ENCODE measurements at places on chromosomes 7 and 10.

- no peak for DNase-seq
Observed at GRCh38 chr10:46323176-46323575, 36.4 kb downstream of the ANTXRL start.

- no peak for DNase-seq
Observed at GRCh38 chr7:110371709-110372108, 719.2 kb upstream of the LRRN3 start.

GRCh38 chr10:44416021-44416771 is 31.3 kb upstream of the CXCL12 start:
- no peak for DNase-seq

DNA sequence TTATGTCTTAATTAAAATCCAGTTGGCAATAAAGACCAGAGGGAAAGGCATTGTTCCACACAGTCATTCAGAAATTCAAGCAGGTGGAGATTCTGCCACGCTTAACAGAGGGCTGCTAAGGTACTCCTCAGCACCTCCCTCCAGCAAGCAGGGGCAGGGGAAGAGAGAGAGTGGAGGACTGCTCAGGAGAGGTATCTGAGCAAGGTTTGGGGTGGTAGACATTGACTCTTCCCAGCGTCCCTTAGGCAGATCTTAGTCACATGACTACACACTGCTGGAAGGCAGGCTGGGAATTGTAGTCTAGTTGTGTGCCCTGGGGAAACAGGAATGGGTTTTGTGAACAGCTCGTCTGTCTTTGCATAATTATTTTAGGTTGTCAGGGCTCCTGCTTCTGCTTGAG is 181.6 kb downstream of the NPSR1 start:
- DNase-seq = no peak

GRCh38 chr10:19944911-19945663 is 128.9 kb downstream of the PLXDC2 start:
- DNase-seq = no peak

DNA sequence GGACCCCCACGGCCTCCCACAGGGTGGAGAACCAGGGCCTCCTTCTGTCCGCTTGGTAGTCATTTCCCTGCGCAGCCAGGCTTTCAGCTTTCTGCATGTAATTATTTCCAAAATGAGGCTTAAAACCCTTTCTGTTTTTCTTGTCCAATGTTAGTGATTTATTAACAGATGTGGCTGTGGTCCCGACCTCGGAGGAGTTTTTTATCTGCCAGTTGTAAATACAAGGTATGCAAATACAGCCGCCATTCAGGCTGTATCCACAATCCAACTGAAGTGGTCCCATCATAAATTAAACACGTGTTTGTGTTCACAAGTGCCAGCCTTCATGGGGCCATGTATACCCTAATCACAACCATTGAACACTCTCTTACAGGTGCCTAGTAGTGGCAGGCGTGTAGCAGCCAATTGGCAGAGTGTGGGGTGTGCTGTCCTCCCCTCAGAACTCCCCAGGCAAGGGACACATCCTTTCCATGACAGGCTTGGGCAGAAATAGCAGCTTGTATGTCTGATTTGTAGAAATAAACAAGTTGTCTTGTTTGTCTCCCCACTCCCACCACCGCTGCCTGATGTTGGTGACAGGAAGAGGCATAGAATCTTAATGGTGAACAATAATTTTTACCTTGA is 251.3 kb upstream of the MKI67 start:
- DNase-seq = no peak

- DNase-seq = peak; percentile 68
Observed at GRCh38 chr10:102231357-102232318, 5.5 kb downstream of the ELOVL3 start.

DNA sequence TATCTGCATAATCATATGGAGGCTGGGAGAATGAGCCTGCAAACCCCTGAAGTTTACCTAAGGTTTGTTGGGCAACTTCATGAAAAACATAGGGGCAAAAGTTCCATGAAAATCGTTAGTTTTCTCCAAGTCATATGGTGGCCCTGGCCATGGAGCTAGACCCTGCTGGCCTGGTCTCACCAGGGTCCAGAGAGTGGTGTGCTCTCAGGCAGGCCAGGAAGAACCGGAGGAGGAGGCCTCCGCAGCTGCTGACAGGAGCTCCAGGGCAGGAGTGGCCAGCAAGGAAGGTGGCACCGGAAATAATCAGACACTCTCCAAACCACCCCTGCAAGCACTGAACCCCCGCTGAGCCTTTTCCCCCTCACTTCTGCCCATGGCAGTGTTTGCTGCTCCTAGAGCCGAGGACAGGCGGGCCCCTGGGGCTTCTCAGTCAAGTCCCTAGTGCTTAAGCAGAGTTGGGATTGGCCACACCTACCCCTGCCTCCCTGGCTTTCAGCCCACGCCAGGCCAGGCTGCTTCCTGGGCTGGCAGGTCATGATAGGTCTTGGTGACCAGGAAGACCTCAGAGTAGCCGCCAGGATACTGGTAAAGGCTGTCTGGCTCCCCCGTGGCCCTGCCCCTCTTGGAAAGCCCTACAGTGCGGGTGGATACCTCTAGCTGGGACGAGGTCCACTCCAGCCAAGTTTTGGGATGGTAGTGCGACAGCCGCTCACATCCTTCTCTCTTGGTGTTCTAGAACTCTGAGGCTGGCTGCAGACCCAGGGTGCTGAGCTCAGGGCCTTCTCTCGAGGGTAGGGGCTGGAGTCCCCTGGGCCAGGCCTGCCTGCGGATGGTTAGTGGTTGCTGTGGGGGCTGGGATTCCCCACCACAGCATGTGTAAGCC is 242.8 kb downstream of the MGMT start:
- no peak for DNase-seq

- no peak for DNase-seq
Observed at GRCh38 chr7:132377015-132377414, 199.3 kb downstream of the PLXNA4 start.

GRCh38 chr7:76259124-76260093 is 43.1 kb upstream of the HSPB1 start:
- no peak for DNase-seq

DNA sequence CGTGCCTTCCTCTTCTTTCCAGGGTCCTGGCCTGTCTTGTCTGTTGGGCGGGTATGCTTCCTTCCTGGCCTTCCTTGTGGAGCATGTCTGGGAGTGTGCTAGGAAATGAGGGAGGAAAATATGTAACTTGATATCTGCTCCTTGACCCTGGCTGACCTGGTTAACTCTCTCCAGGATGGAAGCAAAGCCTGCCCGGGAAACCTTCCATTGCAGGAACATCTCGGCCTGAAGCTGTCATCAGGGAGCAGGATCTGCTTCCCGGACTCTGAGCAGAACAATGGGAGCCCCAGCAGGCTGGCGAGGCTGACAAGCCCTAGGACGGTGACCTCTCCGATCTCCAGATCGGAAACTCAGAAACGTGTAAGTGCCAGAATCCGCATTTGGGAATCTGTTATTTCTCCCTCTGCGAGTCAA is 340.3 kb downstream of the FRMD4A start:
- peak; percentile 42 for DNase-seq

DNA sequence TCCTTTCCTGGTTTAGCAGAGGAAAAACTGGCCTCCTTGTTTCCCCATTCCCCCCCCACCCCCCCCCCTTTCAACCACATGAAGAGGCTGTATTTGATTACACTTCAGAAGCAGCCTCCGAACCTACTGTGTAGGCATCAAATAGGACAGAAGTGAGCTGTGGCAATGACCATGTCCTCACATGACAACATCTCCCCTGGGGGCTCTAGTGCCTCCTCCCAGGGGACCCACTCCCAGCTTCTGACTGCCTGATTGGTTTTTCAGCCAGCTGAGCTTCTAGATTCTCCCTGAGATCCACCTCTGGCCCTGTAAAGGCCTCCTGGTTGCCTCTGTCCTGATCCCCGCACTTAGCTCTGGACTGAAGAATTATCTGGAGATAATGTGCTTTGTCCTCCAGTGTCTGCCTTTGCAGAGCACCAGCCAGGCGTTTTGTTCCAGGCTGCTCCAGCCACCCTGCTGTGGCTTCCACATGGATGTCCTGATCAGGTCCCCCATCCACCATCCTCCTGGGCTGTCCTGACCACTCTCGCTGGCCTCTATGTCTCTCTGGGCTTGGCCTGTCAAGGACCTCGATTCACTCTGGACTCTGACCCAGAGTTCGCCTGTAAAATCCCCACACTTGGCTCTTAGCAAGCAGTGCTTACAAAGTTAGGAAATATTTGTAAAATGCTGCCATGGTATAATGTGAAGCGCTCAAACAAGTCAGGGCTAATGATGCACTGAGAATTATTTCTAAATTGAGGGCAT is 42.4 kb upstream of the TOMM7 start:
- DNase-seq = no peak

GRCh38 chr7:134888141-134888740 is 98.1 kb upstream of the AGBL3 start:
- peak; percentile 52 for DNase-seq

DNA sequence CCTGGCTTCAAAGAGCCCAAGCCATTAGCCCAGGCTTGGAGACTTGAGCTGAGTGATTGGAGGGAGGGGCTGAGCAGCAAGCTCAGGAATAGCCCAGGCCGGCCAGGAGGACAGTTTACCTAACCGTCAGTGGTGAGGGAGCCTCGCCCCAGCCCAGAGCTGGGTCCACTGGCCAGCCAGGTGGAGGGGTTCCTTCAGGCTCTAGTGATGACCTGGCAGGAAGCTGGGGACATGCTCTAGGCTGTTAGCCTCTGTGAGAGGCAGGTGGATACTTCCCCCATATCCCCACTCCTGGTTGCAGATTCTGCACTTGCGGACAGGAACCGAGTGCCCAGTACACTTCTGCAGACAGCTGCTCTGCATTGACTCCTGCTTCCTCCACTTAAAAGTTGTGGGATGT is 61.2 kb upstream of the ANTXRL start:
- DNase-seq = no peak

- no peak for DNase-seq
Observed at GRCh38 chr10:99685597-99685967, 26.3 kb downstream of the ENTPD7 start.

- no peak for DNase-seq
Observed at GRCh38 chr7:36819639-36820038, 95.3 kb upstream of the AOAH start.

GRCh38 chr7:107103369-107103768 is 58.9 kb downstream of the PRKAR2B start:
- DNase-seq = no peak

DNA sequence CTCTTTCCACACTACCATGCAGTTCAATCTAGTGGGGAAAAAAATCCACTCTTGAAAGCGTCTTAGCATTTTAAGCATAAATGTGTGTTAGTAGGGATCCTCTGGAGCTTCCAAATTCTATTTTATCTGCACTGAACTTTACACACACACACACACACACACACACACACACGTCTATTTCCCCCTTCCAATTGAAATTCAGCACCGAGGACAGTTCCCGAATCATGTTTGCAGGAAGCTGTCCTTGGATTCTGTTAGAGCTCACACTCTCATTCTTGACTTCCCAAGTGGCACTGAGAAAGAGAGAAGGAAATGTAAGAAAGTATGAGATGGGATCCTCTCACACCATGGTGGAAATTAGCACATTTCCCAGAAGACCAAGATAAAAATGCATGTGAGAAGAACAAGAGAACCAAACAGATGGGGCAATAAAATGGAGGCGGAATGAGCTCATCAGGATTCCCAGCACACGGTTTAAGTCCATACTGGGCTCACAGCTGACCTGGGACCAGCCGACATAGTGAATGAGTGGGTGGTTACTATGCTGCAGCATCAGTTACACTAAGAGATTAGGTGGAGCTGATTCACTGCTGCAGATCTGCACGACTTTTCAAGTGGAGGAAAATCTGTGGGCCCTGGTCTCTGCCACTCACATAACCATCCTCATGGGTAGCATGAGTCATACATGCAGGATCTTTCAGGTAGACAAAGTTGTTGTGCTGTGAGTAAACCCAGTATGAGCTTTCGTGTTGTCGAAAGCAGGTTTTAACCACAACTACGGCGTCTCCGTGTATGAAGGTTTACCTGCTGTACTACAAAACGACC is 3.3 kb upstream of the NPTX2 start:
- DNase-seq = peak; percentile 29

DNA sequence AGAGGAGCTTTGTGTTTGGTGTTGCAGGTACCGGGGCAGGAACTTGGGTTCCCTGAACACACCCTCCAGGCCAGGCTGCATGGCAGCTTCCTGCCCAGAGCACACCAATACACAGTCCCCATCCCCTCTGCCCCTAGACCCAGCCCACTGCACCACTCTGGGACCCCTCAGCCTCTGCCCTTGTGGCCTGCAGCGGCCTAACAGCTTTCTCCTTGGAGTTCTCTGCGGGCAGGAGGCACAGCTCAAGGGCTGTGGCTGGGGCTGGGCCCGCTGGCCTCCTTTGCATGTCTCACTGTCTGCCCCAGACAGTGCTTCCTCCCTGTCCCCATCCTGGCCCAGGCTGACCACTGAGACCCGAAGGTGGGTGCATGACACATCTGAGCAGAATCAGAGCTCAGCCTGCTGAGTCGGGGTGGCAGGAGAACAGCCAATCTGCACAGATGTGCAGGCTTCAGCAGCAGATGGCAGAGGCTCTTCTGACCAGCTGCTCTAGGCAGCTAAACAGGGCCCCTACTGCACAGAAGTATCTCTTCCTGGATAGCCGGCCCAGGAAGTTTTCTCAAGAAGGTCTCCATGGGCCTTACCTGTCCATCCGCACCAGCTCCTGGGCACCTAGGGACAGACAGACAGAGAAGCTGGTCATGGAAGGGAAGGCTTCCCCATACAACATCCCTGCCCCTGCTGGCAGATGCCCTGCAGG is 20.8 kb downstream of the VSIR start:
- no peak for DNase-seq

GRCh38 chr7:45970454-45970853 is 49.4 kb upstream of the IGFBP3 start:
- DNase-seq = no peak

GRCh38 chr10:23013581-23014335 is 81.6 kb upstream of the MSRB2 start:
- no peak for DNase-seq

- DNase-seq = no peak
Observed at GRCh38 chr7:126682176-126682575, 570.6 kb downstream of the GRM8 start.

DNA sequence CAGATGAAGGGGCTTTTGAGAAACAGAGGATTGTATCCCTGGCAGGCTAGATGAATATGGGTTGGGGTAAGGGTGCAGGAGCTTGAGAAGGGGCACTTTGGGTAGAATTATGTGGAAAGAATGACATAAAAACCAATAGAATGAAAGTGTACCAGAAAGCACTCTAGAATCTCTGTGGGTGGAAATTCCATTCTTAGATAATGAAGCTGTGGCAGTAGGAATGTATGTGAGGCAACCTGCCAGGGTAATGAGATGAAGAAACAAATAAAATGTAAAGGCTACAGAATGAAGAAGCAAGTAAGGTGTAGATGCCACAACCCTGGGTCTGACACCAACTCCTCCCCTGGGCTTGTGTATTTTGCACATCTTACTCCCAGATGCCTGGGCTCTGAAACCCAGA is 16.8 kb downstream of the NOBOX start:
- peak; percentile 77 for DNase-seq

- no peak for DNase-seq
Observed at GRCh38 chr7:28455486-28455885, 43.2 kb downstream of the CREB5 start.

Measured in GM23248 (cell line).